Caki2 (cell line): ENCODE measurements at places on chromosomes 5 and 9.

GRCh38 chr9:126724226-126724625 is 80.6 kb upstream of the ZBTB43 start:
- no peak for DNase-seq

DNA sequence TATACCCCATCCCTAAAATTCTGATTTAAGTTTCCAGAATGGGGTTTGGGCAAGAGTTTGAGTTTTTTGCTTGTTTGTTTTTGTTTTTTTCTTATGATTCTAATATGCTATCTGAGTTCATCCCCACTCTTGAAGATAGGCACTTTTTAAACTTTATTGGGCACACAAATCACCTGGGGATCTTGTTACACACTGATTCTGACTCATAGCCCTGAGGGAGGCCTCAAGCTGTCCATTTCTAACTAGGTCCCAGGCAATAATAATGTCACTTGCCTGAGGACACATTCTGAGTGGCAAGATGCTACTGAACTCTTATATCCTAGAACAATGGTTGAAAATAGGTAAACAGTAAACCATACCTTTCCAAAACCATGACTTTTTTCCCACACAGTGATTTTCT is 22.8 kb upstream of the ABLIM3 start:
- DNase-seq = no peak

DNA sequence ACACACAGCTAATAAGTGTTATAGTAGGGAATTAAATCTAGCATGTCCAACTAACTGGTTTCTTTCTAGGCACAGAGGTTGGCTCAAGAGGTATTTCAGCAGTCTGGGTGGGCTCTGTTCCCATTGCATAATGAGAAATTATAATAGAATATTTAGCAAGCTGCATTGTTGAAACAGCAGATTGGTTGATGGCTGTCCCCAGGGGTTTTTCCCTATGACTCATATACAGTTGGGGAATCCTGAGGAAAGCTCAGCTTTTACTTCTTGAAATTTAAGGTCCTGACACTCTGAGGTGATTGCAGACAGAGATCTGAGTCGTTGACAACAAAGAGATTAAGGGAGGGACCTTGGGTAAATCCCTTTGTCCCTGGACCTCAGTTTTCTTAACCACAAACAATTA is 38.3 kb upstream of the TNFSF8 start:
- peak; percentile 39 for DNase-seq

- DNase-seq = no peak
These were observed 563.8 kb downstream of the TLE1 start for GRCh38 chr9:81125446-81126092.

DNA sequence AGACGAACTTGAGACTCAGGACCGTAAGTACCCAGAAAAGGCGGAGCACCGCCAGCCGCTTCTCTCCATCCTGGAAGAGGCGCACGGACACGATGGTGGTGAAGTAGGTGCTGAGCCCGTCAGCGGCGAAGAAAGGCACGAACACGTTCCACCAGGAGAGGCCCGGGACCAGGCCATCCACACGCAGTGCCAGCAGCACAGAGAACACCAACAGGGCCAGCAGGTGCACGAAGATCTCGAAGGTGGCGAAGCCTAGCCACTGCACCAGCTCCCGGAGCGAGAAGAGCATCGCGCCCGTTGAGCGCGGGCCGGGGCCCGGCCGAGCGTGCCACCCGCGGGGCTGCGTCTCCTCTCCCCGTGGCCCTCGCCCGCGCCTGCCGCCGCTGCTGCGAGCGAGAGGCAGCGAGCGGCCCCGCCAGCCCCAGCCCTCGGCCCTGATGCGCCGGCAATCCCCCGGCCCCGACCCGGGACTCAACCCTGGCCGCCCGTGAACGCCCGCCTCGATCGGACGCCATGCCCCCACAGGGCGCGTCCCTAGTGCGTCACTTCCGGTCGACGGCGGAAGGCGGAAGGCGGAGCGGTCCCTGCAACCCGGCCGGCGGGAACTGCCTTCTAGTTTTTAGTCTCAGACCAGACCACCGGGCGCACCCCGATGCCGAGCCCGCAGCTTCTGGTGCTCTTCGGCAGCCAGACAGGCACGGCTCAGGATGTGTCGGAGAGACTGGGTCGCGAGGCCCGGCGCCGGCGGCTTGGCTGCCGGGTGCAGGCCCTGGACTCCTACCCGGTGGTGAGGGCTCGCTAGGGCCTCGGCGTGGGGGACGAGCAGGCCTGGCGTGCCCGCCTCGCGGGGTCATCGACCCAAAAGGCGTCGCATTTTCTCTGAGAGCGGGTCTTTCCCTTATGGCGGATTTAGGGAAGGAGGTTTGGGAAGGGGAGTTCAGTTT is at the start of the genes NDOR1 and TMEM203:
TSS of gene NDOR1 (plus strand) at position 575 of the 944 bp plus-strand sequence. CDS start at position 653, 78 bp downstream.
TSS of gene TMEM203 (minus strand) at position 523 of the 944 bp plus-strand sequence. CDS start at position 289, 234 bp downstream.
- DNase-seq = peak; percentile 66

DNA sequence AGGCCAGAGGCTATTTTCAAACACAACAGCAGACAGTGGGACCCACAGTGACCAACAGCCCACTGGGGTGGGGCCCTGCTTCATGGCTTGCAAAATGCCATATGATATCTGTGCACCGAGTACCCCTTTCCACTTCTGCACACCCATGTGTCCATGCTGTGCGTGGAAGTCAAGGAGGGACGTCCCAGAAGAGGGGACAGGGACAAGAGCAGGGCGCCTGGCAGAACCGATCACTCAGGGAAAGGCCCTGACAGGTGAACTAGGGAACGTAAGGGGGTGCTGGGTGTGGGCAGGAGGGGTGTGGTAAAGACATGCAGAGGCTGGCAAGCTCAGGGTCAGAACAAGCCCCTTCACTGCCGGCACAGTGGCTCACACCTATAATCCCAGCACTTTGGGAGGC is 7.6 kb upstream of the TTLL11 start:
- DNase-seq = no peak

- DNase-seq = no peak
These were observed 22.1 kb downstream of the MRRF start for GRCh38 chr9:122286764-122287163.

- DNase-seq = no peak
These were observed 271.5 kb upstream of the C9orf72 start for GRCh38 chr9:27844797-27845196.

DNA sequence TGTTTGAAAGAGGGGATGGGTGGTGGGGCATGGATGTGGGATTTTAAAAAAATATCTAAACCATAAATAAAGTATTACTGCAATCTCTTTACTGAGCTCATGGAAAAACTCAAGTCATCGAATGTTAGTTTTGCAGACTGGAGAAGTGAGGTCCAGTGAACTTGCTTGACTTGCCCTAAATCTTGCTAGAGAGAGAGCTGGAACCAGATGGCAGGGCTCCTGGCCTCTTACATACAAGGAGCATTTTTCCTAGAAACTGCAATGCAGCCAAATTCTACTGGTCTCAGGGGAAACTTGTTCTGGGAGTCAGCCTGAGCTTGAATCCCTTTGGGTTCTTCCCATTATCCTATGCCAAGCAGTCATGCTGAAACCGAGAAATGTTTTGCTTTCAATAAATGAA is 2.9 kb upstream of the TGFBI start:
- DNase-seq = no peak

DNA sequence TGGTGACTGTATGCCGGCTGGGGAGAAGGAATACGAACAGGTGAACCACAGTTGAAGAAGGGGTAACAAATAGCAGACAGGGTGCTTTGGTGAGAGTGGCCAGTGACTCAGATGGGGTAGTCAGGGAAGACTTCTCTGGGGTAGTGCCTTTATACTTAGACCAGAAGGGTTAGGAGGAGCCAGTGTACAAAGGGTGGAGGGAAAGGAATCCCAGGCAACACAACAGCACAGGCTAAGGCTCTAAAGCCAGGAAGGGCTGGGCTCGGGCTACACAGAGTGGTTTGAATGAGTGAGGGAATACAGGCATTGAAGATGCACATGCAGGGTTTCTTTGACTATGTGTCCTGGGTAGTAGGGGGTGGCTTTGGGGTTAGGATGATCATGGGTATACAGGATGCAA is 70.6 kb upstream of the CXCL14 start:
- no peak for DNase-seq

DNA sequence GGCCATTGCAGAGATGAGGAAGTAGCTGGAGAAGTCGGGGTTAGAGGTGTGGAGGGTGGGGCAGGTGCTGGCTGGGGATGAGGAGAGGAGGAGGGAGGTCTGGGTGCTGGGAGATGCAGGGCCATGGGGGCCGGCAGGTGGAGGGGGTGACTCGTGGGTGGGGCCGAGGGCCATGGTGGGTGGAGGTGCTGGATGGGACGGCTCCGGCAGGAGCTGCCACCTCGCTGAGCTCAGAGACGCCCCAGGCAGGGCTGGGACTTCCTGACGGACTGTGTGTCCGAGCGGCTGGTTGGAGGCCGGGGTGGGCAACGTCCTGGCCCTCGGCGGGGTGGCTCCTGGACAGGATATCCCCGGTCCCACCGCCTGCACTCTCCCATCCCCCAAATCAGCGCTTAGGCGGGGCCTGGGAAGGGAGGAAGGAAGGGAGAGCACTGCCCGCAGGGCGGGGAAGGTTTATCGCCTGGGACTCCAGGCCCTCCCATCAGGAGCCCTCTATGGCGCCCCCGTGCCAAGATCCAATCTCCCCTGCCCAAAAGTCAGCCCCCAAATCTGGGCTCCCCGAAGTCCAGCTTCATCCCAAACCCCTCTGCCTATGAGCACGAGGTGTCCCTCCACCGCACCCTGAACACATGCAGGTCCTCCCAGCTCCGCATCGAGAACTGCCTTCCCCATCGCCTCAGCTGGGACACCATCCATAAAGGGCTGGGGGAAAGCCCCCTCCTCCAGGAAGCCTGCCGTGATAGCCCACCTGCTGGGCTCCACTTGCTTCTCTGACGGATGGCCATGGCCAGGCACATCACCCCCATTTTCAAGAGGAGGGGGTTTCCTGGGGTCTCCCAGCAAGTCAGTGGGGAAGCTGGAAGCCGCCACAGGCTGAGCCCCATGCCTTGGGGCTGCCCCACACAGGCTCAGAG is 58.3 kb upstream of the NOTCH1 start:
- DNase-seq = no peak

- peak; percentile 40 for DNase-seq
These were observed 727 bp downstream of the TRIM7 start for GRCh38 chr5:181204113-181204825.

GRCh38 chr9:127919253-127919815 is 2.5 kb upstream of the ST6GALNAC4 start:
- DNase-seq = peak; percentile 97

- no peak for DNase-seq
These were observed 2204.9 kb upstream of the WWC1 start for GRCh38 chr5:166086568-166086967.

GRCh38 chr9:91676046-91676445 is 252.4 kb upstream of the NFIL3 start:
- peak; percentile 3 for DNase-seq

- DNase-seq = no peak
These were observed 33.6 kb upstream of the ZNF608 start for GRCh38 chr5:124780011-124780410.

DNA sequence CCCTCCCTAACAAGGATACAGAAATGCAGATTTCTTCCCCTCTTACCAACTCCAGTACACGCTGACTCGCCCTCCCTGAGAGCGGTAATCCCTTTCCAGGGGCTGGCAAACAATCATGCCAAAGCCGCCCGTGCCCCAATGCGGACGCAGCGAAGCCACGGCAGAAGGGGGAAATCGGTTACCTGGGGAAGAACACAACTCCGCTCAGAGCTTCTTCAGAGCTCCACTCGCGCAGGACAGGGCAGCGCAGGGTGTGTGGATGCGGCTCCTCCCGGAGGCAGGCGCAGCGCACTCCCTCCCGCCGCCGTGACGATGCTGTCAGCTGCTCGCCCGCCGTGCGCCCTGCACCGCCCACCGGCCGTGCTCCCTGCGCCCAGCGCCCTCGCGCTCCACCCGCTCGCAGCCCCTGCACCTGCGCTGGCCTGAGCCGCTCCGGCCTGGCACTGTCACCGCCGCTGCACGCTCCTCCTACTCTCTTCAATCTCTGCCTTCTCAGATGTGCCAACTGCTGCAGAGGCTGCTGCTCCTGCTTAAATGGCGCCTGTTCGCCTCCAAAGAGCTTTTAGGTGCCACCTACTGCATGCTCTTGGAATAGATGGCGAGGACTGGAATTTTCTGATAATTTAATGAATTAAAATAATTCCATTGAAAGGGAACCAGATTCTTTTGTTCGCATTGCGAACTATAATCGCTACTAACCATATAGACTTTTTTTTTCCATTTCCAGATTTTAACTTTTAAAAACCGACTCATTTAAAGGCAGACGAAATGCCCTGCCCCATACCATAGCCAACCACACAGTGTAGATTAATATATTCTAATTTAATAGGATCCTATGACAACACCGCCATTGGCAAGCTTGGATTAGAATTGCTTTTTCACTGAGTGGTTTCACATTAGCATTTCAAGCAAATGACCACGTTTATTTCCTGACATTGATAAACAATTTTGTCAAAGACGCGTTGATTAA is at the start of gene DIRAS2:
TSS of gene DIRAS2 (minus strand) at position 255 of the 970 bp plus-strand sequence. CDS start 28,997 bp downstream, outside the sequence.
- DNase-seq = peak; percentile 93

GRCh38 chr5:6494939-6495338 is 46.3 kb downstream of the UBE2QL1 start:
- no peak for DNase-seq

- no peak for DNase-seq
These were observed 77.6 kb upstream of the ANKRD55 start for GRCh38 chr5:56310711-56311204.

DNA sequence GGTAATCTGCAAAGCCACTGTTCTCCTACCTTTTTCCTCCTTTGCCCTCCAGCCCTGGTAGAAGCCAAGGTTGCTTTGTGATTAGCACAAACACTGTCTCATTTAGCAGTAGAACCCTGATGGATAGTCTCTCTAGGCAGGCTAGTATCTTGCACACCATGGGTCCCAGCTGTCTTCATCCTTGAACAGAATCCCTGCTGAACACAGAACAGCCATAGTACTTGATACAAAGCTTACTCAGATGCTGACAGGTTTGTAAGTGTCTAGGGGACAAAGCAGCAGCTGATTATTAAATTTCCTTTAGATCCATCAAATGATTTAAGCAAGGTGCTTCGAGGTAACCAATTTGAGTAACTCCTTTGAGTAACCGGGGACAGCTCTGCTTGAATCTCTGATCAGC is 163.7 kb upstream of the PPP1R2B start:
- no peak for DNase-seq

DNA sequence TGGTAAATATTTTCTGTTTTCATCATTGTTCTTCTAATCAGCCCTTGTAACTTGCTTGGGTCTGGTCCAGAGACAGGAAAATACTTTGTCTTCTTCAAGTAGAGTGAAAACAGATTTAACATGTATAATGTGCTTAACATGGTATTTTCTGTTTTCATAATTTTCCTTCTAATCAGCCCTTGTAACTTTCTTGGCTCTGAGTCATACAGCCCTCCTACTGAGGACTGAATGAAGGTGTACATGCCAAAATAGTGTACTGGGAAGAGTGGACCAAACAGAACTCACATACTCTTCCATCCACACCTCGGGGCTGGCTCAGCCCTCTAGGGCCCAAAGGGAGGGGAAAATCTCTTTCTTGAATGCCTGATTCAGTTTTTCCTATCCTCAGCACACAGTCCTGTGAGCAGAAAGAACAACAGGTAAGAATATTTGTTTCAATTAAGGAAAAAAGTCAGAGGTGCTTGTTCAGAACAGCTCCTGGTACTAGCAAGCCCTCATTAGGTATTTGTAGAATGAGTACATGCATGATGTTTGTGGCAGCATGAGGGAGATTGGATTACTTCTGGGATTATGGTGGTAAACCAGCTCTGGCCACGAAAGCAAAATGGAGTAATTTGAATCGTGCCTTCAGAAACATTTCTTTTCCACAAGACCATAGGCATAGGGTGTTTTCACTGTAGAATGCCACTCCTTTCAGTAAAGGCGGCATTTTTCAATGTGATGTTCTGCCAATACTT is 24.2 kb upstream of the MACIR start:
- DNase-seq = no peak
